HFF-Myc (cell line): ENCODE measurements at places on chromosomes 16 and 17.

- DNase-seq = no peak
Observed at GRCh38 chr17:10845388-10845751, 7.5 kb upstream of the PIRT start.

DNA sequence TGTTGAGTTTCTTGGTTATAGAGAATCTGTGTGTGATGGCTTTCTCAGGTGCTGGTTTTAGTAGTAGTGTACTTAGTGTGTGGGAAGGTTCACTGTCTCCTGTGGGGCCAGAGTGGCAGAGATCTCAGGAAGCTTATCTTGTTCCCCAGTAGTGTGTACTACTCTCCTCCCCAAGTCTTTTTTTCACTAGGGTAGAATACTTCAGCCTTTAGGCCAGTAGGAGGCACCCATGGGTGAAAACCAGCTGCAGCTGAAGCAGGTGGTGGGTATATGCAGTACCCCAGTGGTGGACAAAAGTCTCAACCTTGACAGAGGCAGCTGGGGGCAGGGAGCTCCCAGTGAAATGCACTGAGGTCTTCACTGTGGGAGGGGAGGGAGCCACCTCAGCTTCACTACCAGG, 109.9 kb downstream of the PHKB start:
- DNase-seq = no peak

DNA sequence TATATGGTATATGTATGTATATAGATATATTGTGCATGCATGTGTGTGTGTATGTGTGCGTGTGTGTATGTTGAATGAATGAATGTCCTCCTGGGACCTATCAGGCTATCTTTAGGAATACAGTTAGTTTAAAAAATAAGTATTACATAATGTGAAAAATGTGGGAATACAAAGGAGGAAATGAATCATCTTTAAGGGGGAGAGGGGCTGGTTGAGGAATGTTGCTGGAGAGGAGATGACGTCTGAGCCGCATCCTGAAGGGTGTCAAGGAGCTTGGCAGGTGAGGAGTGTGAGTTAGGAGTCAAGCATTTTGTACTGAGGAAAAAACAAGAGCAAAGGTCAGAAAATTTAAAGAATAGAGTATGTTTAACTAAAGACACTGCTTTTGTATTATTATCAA, 62.4 kb upstream of the NLK start:
- DNase-seq = peak; percentile 71

- no peak for DNase-seq
Observed at GRCh38 chr17:73941919-73942530, 261.5 kb upstream of the RPL38 start.

GRCh38 chr16:86697715-86698114, 119.4 kb downstream of the FOXL1 start:
- peak; percentile 39 for DNase-seq

DNA sequence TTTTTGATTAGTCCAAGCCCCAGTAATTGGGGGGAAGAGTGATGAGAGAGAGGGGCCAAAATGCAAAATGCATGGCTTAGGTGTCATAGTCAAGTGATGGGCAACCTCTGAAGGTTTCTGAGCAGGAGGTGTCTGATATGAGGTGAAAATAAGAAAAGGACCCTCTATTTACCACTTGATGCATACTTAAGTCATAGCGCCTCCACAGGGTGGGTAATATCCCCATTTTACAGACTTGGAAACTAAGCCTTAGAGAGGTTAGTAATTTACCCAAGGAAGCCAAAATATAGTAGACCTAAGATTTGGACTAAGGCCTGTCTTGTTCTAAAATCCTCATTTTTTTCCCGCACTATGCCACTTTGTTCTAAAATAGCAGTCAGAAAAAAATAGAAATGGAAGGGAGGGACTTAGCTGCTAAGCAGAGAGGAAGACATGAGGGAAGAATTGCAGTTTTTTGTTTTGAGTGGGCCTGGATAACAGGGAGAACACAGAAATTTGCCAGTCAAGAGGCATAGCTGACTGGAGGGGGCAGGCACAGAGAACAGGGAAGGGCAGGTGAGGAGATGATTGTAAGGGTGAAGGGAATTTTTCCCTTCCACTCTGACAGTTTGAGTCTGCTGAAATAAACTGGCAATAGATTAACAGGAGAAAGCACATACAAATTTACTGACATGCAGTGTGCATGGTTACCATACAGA, 2.3 kb upstream of the GRB2 start:
- DNase-seq = no peak

DNA sequence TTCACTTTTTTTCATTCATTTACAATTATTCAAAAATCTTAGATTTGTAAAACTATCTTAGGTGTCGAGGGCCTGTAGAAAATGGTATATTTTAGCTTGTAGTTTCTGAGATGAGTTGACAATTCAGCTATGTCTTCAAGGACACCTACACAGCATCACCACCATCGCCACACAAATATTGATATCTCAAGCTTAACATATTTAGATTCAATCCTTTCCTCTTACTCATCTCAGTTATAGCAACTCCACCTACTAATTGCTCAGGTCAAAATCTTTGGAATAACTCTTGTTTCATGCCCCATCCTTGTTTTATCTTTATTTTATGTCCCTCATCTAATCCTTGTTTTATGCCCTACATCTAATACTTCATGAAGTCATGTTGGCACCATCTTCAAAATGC, 276.8 kb downstream of the CDH11 start:
- no peak for DNase-seq

GRCh38 chr17:17431605-17432004, 45.2 kb upstream of the MED9 start:
- no peak for DNase-seq

GRCh38 chr16:76854234-76854633, 336.8 kb upstream of the MON1B start:
- DNase-seq = no peak

DNA sequence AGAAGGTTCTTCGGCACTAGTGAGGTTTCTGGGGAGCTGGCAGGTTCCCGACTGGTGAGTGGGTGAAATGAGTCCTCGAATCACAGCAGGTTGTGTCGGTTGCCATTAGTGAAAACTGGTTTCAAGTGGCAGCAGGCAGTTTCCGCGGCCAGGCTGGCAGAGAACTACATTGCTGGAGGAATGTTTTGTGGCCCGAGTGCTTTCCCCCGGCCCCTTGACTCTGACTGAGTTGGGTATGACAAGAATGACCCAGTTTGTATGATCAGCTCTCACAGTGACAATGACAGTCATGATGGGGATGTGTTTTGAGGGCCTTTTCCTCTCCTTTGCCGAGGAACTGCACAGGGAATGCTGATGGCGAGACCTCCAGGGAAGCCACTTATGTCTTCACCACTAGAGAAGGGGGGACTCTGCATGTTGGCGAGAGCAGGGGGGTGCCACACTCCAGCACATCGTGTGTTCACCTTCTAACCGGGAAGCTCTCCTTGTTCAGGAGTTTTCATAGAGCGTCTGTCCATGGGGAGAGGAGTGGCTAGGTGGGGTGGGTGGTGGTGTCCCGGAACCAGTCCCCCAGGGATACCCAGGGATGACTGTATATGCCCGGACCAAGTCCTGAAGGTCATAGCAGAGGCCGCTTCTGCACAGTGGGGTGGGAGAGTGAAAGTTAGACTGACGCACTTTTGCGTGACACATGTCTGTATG, 206.0 kb upstream of the CHMP6 start:
- DNase-seq = no peak

DNA sequence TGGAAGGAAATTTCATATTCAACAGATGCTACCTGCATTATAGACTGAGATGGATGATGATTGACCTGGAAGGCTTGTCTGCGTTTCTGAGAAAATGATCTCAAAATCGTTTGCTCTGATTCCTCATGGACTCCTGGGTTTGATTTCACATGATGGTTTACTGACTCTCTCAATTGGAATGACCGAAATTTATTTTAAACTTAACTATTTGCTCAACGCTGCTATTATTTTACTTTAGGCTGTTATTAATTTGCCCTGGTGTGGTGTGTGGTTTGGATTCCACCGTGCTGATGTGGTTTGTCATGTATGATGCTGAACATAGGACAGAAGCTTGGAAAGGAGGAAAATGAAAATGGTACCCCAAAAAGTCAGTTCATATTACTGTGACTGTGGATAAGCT, 37.3 kb upstream of the ELAC2 start:
- DNase-seq = no peak

GRCh38 chr17:78233678-78234077, 2.2 kb downstream of the TMEM235 start:
- DNase-seq = no peak

DNA sequence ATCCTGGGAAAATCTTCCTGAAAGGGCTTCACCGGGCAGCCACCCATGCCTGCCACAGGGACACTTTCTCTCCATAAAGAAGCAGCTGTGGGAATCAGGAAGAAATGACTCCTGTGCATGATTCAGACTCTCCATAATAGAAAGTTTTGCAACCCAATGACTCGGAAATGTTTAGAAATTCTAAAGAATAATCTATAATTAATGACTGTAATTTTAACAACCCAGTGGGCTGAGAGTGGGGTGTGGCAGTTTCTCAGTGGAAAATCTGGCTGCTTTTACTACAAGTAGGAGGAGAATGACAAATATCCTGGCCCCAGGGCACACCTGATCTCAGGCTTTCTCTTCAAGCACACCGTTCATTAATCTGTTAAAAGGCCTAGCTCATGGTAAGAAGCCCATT, 25.7 kb downstream of the IRF8 start:
- no peak for DNase-seq
